ENCODE measurements at places on chromosomes 3 and 15. TPM values are rescaled to one million over a fixed set of nuclear protein-coding genes. Genes with fewer than 3 reads are reported as not detected.

The GOLGA6A gene
- not detected for total RNA-seq

The IQCF5 gene
- not detected for total RNA-seq

The ST8SIA2 gene
- total RNA-seq: 0.13 TPM

The WWTR1 gene
- 213 TPM for total RNA-seq

The TMCO5A gene
- total RNA-seq: not detected

The COL7A1 gene
- total RNA-seq: under 0.01 TPM

The GTF2E1 gene
- total RNA-seq: 24.6 TPM

The NAALADL2 gene
- total RNA-seq: 0.13 TPM

Measured in dermis microvascular lymphatic vessel endothelial cell (primary cell).